ENCODE measurements at places on chromosomes 16 and 17.
A peak's percentile ranks its signal among the peaks of the same experiment; 100 is the strongest.

DNA sequence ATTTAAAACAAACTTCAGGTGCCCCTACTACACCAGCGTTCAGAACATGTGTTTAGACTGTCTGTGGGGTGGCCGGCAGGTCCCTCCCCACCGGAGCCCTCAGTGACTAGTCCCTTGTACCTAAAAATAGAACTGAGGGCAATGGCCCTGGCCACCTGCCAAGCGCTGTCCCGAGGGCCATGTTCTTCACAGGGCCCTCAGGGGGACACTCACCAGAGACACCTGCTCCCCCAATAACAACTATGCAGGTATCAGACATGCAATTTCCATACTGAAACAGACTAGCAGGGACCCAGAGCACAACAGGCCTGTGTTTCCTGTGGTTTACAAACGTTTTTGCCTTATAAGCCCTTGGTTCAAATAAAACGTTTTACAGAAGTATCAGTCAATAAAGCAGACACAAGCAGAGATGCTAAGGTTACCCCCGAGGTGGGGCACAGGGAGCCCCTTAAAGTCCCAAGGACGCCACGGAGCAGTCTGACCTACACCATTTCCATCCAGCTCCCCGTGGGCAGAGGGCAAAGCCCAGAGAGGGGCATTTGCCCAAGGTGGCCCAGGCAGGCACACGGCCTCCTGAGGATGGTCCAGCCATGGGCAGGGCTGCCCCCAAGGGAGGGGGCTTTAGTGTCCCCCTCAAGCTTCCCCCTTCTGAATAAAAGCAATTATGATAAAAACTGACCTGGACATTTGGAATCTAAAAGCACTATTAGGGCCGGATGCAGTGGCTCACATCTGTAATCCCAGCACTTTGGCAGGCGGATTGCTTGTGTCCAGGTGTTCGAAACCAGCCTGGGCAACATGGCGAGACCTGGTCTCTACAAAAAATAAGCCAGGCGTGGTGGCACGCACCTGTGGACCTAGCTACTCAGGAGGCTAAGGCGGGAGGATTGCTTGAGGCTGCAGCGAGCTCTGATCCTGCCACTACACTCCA is 896 bp upstream of the MYLK3 start:
- DNase-seq, result no peak

DNA sequence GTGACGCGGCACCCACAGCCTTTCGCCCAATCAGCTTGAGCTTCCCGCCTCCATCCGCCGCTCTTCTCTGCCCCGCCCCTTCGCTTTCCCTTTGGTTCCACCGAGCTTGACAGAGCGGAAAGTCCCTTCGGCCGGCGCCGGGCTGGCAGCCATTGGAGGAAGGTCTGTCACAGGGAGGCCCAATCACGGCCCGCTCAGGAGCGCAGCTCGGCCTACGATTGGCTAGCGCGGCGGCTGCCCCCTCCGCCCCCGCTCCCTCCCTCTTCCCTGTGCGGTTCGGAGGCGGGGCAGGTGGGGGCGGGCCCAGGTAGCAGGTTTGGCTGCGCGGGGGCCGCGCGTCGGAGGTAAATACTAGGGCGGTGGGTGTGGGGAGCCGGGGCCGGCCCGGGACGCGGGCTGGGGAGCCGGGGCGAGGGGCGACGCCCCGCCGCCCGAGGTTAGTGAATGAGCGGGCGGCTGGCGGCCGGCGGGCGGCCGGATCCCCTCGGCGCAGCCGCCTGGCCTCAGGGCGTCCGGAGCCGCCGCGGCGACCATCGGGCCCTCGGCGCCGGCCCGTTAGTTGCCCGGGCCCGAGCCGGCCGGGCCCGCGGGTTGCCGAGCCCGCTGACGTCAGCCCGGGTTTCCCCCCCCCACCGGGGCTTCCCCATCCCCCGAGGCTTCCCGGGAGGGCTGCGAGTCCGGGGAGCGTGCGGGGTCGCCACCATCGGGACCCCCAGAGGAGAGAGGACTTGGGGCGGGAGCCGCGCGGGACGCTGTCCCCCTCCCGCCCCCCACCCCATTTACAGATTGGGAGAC is at the start of gene CYLD:
TSS of gene CYLD (plus strand) at position 306 of the 795 bp plus-strand sequence. CDS start 7,613 bp downstream, outside the sequence.
- DNase-seq, result peak; percentile 100

DNA sequence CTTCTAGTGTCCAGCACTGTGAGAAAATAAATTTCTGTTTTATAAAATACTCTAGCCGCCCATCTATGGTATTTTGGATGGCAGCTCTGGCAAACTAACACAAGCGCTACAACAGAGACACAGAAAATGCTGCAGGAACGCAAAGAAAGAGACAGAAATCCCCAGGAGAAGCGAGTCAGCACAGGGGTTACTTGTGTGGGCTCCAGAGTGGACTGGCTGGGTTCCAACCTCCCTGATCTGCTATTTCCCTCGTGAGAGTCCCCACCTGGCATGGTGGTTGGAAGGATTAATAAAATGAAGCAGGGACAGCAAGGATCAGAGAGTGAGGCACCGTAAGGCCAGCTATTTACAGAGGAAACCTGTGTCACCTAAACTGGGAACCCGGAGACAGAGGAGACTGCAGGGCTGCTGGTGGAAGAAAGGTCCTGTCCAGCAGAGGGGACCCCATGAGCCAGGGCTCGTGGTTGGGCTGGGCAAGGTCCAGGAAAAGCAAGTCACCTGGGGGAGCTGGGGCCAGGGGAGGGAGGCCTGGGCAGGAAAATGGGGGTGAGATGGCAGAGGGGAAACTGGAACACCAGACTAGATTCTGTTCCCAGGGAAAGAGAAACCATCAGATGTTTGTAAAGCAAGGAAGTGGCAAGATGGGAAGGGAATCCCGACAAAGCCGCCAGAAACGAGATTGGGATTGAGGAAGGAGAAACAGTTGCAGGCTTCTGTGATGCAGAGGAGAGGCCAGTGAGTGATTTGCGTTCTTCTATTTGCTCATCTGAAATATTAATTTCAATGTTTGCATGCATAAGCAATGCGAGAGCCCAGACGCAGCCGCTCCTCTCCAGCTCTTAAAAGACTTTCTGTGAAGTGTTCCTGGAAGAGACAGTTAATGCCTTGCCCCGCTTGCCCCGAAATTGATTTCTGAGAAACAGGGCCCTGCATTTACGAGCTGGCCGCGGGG is 63.0 kb upstream of the TEKT3 start:
- DNase-seq, result no peak

DNA sequence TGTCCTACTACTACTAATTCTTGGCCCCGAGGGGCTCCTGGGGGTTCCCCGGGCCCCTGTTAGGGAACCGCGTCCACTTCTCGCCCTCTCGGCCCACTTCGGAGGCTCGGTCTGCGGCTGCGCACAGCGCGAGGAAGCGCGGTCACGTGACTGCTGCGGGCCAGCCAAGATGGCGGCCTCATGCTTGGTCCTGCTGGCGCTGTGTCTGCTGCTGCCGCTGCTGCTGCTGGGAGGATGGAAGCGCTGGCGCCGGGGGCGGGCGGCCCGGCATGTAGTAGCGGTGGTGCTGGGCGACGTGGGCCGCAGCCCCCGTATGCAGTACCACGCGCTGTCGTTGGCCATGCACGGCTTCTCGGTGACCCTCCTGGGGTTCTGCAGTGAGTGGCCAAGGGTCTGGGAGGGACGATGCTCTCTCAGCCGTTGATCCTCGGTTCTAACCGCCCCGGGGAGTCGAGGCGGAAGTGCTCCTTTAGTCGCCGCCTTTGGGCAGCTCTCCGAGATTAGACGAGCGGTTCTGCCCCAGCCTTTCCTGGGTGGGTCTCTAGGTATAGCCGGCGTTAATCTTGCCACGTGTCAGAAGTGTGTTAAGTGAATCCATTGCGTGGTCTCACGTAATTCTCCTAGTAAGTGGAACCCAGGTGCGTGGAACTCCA is at the start of gene ALG1:
TSS of gene ALG1 (plus strand) at position 163 of the 653 bp plus-strand sequence. CDS start at position 170, 7 bp downstream.
- peak; percentile 94 for DNase-seq

GRCh38 chr17:17579691-17580090 is 11.8 kb downstream of the PEMT start:
- DNase-seq, result no peak

DNA sequence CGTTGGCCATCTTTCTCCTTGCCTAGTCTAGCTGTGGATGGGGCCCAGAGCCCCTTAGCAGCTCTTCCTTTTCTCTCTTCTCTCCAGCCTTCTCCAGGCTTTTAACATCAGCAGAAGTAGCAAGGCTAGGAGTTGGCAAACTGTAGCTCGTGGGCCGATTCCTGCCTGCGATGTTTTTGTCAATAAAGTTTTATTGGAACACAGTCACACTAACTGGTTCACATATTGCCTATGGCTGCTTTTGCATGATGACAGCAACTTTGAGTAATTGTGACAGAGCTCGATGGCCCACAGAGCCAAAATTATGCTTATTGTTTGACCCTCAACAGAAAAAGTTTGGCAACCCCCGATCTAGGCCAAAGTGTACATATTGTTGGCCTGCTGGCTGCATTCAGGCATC is 199.9 kb downstream of the RBFOX1 start:
- DNase-seq, result no peak

DNA sequence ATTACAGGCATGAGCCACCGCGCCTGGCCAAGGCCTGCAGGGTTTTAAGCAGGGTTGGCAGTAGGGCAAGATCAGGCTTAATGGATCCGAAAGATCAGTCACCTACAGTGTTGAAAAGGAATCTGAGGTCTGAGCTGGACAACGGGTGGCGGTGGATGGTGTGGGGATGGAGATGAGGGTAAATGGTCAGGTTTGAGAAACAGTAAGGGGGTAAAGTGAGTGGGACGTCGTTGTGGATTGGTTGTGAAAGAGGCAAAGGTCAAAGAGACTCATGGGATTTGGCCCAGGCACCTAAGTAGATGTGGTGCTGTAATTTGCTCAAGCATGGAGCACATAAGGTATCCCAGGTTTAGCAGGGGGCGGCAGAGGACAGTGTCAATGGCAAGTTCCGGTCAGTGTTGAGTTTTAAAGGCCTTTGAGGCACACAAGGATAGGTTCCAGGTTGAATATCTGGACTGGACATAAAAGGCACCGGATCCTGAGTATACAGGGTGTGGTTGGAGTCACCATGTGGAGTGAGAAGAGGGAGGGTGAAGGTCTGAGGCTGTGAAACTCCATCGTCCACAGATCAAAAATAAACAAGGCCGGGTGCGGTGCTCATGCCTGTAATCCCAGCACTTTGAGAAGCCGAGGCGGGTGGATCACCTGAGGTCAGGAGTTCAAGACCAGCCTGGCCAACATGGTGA is 1.1 kb upstream of the SLC16A5 start:
- DNase-seq, result no peak

GRCh38 chr17:50935221-50935995 is 69.3 kb upstream of the TOB1 start:
- DNase-seq, result no peak

GRCh38 chr17:51434434-51435170 is 174.3 kb downstream of the UTP18 start:
- DNase-seq, result no peak

DNA sequence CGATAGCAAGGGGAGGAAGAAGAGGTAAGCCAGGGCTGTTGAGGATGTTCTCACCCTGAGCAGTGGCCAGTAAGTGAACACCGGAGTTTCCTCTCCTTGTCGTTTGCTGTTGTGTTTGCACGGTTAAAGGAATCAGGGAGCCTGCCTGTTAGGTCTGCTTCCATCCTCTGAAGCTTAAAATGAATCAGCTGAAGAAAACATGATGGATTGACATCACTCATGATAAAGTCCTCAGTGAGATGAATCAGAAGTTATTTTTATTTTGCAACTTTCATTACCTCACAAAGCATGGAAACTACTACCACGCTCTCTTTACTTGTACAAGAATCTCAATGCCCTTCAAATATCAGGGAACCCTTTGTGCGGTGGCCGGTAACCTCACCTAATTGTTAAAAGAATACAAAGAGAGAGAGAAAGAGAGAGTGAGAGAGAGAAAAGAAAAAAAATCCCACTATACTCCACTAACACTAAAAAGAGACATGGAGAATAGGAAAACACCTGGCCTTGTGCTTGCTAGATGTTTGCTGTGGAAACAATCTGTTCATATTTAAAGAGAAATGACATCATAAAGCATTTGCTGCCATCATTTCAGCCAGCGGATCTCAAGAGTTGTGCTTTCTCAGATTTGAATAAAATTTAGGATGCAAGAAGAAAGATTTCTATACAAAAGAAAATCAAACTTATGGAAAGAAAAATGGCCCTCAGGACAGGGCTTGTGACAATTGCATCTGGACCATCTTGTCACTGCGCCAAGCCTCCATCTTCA is 441.6 kb upstream of the SALL1 start:
- no peak for DNase-seq

DNA sequence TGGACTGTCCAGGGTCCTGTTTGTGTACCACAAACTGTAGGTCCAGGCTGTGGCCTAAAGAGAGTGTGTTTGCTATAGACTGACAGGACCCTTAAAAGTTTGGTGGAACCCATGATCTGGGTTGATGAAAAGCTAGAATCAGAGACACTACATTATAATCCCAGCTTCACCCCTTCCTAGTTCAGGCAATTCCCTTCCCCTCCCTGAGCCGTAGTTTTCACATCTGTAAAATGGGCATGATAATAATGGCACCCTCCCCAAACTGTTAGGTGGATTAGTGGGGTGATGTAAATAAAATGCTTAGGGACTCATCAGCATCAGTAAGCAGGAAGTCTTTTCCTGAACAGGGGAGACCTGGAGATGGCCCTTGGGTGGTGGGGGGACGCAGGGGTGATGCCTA is 2.5 kb downstream of the SCNN1B start:
- no peak for DNase-seq

- DNase-seq, result no peak
Measured at GRCh38 chr16:67104845-67105244, 4.9 kb upstream of the PHAF1 start.

DNA sequence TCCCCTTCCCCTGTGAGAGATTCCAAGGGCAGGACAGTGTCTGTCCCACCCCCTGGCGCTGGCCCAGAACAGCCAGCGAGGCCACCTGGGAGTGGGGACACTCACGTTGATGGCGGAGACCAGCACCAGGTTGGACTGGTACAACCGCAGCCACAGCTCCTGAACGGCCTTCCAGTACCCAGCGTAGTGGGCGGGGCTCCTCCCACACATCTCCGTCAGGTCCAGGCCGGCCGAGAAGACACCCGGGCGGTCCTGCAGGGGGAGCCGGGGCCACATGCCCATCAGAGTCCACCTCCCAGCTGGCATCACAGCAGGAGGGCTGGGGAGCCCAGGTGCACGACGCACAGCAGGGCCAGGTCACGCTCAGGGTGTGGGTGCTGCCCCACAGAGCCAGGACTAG is 7.1 kb downstream of the ECI1 start:
- no peak for DNase-seq

DNA sequence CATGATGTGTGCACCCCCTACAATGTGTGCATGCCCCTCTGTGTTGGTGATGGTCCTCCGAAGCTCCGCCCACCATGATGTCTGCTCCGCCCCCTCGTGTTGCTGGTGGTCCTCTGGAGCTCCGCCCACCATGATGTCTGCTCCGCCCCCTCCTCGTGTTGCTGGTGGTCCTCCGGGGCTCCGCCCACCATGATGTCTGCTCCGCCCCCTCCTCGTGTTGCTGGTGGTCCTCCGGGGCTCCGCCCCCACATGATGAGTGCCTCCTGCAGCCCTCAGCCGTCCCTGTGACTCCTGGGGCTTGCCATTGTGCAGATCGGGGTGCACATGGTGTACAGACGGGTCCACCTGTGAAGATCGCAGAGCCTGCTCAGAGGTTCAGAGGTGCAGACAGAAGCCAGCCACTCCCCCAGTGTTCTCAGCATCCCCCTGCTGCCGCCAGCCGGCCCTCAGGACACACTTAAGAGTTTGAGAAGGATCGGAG is 129.1 kb upstream of the CHMP6 start:
- DNase-seq, result no peak

GRCh38 chr17:17435323-17435722 is 41.5 kb upstream of the MED9 start:
- DNase-seq, result no peak
